ENCODE measurements at places on chromosomes 2 and 18.

GRCh38 chr2:64284751-64285150 is 140.5 kb upstream of the PELI1 start:
- no peak for DNase-seq

DNA sequence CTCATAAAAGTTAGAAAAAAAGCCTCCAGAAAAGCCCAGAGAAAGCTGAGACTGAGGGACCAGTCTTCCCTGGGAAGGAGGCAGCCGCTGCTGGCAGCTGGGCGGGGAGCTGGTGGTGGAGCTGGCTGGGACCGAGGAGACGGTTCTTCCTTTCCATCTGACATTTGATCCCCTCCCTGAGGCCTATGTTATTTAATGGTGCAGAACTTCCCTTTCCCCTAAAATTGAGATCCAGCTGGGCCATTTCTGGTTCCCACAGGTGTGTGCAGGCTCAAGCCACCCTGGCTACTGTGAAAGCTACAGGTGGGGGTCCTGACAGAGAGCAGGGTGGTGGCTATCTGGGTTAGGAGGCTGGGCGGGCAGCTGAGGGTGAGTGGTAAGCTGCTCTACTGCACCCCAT is 81.5 kb upstream of the FZD7 start:
- DNase-seq, result no peak

GRCh38 chr2:109057686-109058085 is 68.7 kb upstream of the EDAR start:
- DNase-seq, result peak; percentile 27

GRCh38 chr18:41170346-41170745 is 784.7 kb upstream of the PIK3C3 start:
- no peak for DNase-seq

- no peak for DNase-seq
Measured at GRCh38 chr2:226661789-226662545, 137.7 kb downstream of the IRS1 start.

- DNase-seq, result no peak
Measured at GRCh38 chr2:25280051-25280687, 61.6 kb downstream of the DNMT3A start.

DNA sequence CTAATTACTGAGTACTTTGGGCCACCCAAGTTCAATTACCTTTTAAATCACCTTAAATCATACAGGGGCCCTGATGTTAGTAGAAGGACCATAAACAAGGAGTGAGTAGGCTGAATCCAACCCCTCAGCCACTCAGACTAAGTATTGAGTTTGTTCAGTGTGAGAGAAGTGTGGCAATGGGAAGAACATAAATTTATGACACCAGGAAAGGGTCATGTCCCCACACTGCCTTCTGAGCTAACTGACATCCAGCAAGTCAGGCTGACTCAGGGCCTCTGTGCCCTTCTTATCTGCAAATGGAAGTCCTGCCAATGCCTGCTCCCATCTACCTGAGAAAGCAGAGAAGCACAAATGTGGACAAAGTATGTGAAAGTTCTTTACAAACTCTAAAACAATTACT is 12.9 kb downstream of the PLEKHM3 start:
- DNase-seq, result no peak

DNA sequence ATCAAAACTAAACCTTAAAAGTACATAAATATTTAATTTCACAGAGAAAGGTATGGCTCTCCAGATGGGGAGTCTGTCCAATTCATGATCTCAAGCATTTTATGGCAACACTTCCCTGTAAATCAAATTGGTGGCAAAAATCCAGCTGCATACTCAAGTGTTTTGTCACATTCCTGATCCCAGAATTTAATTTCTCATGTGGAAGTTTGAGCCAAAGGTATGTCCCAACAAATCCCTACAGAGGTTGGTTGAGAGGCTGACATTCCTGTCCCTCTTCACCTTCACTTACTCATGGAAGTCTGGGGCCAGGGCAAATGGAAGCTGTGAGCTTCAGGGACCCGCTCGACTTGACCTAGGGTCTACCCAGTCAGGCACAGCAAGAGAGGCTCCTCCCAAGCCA is 17.7 kb downstream of the KLF7 start:
- no peak for DNase-seq

DNA sequence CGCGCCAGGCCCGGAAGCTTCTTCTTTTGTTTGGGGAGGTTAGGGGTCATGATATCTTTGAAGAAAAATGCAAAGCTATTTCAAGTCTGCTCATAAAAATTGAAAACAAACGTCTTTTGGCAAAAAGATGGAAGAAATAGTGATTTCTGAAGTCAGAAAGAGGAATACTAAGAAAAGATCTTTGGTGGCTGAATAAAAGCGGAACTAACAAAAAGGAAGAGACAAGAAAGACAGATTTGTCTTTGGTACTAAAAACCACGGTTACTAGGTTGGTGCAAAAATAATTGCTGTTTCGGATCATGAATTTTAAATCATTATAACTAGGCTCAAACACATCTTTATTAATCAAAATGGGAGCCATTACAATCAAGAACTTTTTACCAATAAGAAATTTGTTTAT is 164.6 kb upstream of the TRIB2 start:
- no peak for DNase-seq

DNA sequence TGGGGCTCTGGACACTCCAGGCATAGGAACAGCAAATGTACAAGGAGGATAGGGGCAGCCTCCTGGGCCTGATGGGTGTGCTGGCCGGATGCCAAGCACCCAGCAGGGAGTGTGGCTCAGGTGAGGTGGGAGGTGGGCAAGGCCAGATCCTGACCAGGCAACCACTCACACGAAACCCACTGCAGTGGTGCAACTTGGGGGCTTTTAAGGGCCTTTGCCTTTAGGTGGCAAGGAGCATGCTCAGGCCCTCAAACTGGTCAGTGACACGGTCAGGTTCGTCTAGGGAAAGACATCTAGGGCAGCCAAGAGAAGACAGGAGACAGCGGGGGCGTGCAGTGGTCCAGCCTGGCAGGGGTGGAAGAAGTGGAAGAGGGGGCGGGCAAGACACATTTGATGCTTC is 18.4 kb upstream of the TEX51 start:
- DNase-seq, result no peak

DNA sequence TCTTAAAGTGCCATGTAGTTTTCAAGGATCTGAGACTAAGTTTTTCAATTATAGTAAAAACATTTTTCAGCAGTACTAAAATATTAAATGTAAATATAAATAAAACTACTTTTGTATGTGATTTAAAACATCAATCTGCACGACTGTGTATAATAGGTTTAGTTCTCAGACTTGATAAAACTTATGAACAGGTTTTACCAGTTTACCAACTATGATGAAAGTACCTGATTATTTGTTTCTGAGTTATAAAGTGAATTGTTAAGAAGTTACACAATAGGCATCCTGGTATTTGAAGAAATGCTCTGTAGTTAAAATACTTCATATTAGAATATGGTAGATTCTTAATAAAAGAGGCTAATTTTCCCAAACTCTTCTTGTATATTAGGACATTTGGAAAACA is 14.8 kb downstream of the RELCH start:
- no peak for DNase-seq

GRCh38 chr2:66111706-66112105 is 323.2 kb upstream of the MEIS1 start:
- no peak for DNase-seq

- DNase-seq, result no peak
Measured at GRCh38 chr2:219451661-219452360, 17.2 kb downstream of the SPEG start.

GRCh38 chr2:174495365-174496012 is 8.7 kb upstream of the GPR155 start:
- no peak for DNase-seq

All from stimulated activated CD8-positive, alpha-beta memory T cell treated with anti-CD3 and anti-CD28 coated beads, Interleukin-4, amount 100 ng/mL, for 24 hours (primary cell).